ENCODE measurements at places on chromosomes 2 and 18.

- H3K27ac ChIP-seq = no peak overlapping the region
- no peak for DNase-seq
- H3K36me3 ChIP-seq = no peaks in the 10 kb centered on the region
- no peaks in the 10 kb centered on the region for H3K27me3 ChIP-seq
Measured at GRCh38 chr2:204687776-204688175, 142.5 kb downstream of the PARD3B start.

GRCh38 chr2:224217962-224218347, 178.9 kb upstream of the SERPINE2 start:
- H3K27me3 ChIP-seq = peaks cover 10% of the 10 kb centered on the region
- no peak overlapping the region for H3K27ac ChIP-seq

- H3K4me3 ChIP-seq = no peak overlapping the region
- DNase-seq = no peak
- H3K27me3 ChIP-seq = no peaks in the 10 kb centered on the region
- H3K27ac ChIP-seq = no peak overlapping the region
Measured at GRCh38 chr2:120832296-120833070, 96.8 kb downstream of the GLI2 start.

GRCh38 chr2:236317938-236318396, 53.8 kb upstream of the ASB18 start:
- no peak overlapping the region for H3K4me3 ChIP-seq
- H3K36me3 ChIP-seq = no peaks in the 10 kb centered on the region
- no peaks in the 10 kb centered on the region for H3K27me3 ChIP-seq
- H3K27ac ChIP-seq = no peak overlapping the region
- no peaks in the 10 kb centered on the region for H3K4me1 ChIP-seq

Data from activated B cell treated with CpG ODN at 0.5 μM for 24 hours (primary cell).